Stimulated activated CD8-positive, alpha-beta memory T cell treated with anti-CD3 and anti-CD28 coated beads, Interleukin-4, amount 100 ng/mL, for 48 hours (primary cell): ENCODE measurements at places on chromosomes 1 and 21.

DNA sequence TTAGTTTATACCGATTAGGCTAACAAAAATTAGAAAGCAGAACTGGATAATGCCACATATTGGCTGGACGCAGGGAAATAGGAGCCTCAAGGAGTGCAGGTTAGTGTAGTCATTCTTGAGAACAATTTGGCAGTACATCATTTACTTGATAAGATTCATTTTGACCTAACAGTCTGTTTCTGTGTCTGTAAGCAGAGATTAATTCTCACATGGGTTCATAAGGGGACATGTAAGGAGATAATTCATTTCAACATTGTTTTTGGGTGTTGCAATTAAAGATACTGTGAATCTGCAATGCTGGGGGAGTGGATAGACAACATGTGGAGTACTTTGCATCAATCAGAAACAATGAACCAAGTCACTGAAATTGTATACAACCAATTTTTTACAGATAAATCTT, 32.0 kb downstream of the AGO3 start:
- no peak for DNase-seq

DNA sequence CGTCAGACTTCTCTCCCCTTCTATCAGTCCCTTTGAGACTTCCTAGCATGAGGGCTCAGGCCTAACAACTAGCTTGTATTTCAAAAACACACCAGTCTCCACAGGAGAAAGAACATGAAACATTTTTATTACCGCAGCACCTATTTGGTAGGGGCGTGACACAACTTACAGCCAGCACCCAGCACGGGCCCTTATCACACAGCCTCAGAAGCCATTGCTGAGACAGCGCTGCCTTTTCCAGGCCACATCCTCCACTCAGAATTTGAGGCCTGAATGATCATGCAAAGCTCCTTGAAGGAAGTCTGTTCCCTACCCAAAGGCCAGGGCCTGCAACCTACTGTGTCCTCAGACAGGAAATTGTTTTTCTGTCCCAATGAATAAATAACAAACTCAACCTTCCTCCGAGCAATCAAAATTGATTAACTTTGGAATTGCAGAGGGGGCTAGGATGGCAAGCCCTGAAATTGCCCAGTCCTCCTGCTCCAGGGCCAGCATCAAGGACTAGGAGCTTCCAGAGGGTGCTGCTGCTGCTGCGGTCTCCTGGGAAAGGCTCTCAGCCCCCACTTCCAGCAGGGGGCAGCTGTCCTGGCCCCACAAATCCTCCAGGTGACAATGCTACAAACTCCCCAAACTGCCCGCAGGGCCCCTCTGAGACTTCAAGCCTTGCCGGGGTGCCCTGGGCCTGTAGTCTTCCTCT, 94.3 kb upstream of the GALNT2 start:
- no peak for DNase-seq

DNA sequence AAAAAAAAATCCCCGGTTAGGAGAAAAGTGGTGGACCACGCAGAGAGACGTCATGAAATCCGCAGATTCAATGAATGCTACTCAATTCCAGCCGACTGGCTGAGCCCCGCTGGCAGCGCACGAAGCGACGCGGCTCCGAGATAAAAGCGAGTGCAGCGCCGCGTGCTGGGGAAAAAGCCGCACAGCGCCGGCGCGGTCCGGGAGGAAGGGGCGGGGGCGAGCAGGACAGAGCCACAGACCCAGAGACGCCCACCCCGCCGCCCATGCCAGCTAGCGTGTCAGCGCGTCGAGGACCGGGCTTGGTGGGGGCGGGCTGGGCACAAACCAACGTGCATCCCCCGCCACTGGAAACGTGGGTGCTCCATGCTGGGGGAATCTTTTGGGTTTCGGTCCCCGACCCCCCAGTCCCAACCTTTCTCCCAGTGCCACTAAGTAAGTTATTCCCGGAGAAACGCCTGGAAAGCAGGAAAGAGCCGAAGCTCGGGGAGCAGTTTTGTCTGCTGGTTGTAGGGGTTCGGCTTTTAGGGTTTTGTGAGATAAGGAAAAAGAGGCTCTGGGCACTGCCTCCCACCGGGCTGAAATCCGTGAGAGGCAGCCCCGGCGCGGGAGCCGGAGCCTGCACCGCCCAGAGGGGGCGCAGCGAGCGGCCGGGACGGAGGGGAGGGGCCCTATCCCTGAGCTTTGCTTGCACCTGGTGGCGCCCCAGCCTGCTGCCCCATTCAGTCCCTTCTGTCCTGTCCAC, at the start of gene KCNJ6:
Gene KCNJ6, minus strand, starts transcription at position 148 of the 742 bp plus-strand sequence. CDS start 75,775 bp downstream, outside the sequence.
- peak; percentile 25 for DNase-seq

GRCh38 chr1:11616766-11617165, 37.5 kb downstream of the FBXO2 start:
- DNase-seq: no peak

- no peak for DNase-seq
Observed at GRCh38 chr1:220526294-220526693, 1.6 kb upstream of the MARK1 start.

DNA sequence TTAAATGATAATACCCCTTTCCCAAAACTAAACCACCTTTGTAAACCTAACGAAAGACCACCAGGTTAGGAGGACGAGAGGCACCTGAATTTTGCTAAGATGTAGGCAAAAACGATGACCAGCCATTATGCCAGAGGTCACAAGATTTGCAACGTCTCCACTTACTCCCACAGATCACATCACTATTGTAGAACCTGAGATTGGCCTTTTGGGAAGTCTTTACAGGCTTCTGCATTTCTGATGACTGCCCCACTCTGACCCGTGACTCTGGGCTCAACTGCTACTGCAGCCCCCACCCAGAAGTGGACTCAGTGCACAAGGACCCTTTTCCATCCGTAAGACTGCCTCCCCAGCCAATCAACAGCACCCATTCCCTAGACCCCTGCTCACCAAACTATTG, 36.4 kb upstream of the COL6A2 start:
- DNase-seq: no peak

GRCh38 chr1:86998727-86999126, 84.3 kb downstream of the HS2ST1 start:
- DNase-seq: no peak

DNA sequence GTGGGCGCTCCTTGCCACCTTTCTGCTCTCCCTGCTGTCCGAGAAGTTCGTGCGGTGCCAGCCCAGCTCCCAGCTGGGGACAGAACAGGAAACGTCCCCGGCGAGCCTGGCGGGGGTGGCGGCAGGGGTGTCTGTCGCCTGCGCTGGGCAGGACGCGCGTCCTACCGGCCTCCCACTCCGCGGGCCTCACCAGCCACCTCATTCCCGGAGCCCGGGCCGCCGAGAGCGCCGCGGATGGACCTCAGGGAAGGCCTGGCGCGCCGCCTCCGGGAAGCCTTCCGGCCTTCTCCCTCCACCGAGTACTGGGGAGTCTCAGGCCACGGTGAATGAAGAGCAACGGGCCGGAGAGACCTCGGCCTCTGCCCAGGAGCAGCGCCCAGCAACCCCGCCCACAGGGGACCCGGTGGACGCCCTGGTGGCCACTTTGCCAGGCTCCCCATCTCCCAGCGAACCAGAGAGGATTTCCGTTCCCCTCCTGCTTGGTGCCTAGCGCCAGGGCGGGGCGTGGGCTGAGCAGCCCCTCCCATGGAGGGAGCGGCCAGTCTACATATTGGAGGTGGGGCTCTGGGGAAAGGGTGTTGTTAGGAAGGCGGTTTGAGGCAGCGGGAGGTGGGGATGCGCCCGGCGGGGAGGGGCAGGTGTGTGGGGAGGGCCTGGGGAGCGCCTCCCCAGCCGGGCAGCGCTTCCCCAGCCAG, 9.5 kb upstream of the TNFRSF14 start:
- DNase-seq: peak; percentile 88

GRCh38 chr1:46521414-46521813, 30.0 kb downstream of the KNCN start:
- DNase-seq: no peak

DNA sequence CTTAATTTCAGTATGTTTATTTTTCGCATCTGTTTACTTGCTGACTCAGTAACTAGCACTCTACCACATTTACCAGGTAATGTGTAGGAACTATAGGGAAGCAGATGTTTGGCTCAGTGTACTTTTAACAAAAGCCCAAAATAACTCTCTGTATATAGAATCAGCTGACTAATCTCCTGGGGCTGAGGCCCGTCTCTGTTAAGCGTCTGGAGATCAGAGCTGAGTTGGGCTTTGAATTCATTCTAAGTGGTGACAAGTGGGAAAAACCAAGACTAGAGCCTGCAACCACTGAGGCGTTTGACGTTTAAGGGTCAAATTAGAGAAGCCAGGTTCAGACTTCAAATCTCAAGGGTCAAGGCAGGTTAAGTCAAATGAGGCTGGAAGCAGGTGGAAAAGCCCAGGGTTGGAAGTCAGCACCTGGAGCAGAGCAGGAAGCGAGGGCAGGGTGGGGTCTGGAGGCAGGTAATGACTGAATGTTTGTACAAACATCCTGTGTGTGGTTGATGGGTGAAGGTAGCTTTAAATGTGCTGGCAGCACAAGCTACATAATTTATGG, 56.8 kb upstream of the LYST start:
- no peak for DNase-seq

DNA sequence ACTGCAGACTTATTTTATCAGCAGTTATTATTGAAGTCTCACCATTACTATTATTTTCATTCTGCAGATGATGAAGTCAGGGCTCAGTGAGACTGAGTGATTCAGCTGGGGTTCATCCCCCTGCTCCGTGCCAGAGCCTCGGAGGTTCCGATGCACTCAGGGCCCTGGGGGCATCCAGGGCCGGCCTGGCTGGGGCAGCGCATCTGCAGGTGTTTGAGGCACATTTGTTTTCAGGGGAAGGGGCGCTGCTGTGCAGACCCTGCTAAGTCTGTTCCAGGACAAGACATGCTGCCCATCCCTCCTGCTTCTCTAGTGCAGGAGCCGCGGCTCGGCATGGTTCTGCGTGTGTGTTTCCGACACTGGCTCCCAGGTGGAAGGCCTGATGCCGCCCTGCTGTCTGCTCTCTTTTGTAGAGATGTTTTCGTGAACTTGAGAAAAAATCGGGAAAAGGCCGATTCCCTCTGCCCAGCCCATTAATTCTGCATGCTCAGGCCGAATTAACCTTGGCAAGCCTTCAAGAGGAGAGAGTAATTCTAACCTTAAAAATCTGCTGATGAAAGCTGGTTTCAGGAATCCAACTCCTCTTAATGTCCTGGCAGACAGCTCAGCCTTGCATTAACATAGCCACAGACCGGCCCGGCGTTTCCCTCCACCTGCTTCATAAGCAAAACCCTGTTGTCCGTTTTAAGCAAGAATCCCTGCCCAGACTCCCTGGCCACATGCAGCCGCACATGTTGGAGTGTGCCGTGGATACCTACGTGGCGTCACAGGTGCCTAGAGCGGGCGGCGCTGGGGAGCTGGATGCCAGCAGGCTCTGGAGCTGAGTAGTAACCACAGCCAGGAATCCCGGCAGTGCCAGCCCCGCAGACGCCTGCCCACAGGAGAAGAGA, 316.0 kb upstream of the VAMP3 start:
- DNase-seq: no peak

DNA sequence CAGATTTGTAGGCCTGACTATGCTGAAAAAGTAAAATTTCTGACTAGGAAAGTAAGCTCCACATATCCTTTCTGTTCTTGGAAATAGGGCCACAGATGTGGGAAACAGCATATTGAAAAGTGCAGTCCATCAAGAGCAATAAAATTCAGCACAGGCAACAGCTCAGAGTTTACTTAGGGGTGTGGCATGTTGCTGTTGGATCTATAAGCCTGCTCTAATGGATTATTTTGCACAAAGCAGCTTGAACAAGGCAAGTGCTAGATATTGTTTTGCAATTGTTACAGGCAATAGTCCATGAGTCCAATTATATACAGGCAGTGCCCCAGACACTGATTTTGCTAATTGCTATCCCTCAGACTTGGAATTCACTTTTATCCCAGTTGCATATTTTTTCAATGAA, 289.8 kb upstream of the SNX7 start:
- no peak for DNase-seq

DNA sequence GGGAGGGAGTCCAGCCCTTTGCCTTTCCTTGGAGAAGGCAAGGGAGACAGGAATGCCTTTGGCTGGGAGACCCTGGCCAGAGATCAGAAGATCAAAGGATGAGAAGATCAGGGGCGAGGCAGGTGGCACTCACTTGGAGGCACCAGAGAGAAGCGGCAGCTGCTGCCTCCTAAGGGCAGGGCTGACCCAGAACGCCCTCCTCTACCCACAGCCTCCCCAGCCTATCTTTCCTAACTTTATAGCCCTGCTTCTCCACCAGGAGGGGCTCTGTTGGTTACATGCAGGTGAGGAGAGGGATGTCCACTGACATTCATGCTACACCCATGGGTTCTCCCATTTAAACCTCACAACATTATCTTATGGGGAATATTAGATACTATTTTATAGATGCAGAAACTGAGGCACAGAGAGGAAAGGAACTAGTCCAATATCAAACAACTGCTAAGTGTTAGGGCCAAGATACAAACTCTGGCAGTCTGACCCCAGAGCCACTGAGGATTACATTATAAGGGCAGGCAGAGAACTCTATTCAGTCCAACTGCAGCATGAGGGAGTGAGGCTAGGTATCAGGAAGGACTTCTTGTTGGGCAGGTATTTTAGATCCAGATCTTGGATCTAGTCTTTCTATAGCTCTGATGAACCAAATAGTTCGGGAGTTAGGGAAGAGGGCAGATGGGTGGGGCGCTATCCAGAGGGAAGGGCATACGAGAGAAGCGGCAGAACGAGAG, 19.9 kb downstream of the LGR6 start:
- no peak for DNase-seq

- no peak for DNase-seq
Observed at GRCh38 chr1:56526571-56527174, 52.7 kb downstream of the PLPP3 start.

GRCh38 chr1:182206626-182207239, 145.2 kb upstream of the ZNF648 start:
- DNase-seq: no peak

DNA sequence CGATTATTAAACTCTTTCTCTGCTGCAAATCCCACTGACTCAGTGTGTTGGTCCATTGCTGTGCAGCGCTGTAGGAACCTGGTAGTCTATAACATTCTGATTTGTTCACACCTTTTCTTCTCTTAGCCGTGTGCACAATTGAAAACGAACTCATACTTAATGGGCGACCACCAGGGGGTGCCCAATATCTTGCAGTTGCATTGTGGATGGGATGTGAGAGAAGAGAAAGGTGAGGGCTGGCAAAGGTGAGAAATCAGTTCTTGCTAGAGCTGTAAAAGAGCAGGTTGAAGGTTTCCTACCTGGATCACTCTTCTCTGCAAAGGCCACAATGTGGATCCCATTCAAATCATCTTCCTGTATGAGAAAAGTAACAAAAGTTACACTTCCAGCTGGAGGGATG, 51.0 kb downstream of the CASQ2 start:
- peak; percentile 57 for DNase-seq

- no peak for DNase-seq
Observed at GRCh38 chr1:17360272-17360956, 11.6 kb upstream of the PADI6 start.

DNA sequence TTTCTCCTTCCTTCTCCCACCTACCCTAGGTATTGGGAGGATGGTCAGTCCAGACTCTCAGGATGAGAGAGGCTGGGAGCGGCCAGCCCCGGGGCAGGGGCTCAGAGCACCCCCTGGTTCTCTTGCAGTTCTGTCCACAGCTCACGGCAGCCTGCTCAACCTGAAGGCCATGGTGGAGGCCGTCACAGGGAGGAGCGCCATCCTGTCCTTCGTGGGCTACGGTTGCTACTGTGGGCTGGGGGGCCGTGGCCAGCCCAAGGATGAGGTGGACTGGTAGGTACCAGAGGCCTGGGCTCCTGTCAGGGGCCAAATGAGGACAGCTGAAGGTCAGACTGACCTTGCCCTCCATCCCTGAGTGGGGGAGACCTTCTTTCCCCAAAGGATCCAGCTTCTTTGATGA, 4.2 kb downstream of the PLA2G2F start:
- DNase-seq: no peak

- DNase-seq: no peak
Observed at GRCh38 chr1:48552903-48553606, 81.1 kb upstream of the SPATA6 start.

GRCh38 chr1:194043984-194044755, 857.8 kb upstream of the B3GALT2 start:
- DNase-seq: no peak
